ENCODE measurements at places on chromosomes 5 and 9.

DNA sequence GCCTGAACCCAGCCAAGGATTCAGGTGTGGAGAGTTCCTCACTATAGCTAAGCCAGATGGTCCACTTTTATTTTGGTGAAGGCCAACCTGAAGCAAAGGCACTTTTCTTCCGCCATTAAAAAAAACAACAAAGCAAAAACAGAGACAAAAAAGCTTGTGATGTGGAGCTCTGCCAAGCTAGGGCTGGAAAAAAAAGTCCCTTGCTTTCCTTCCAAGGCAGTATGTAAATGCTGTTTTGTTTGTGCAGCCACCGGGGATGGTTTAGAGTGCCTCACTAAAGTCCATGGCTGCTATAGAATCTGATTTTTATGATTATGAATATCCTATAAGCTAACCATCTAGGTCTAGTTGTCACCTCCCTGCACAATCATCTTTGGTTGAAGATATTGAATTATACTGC lies 14.9 kb downstream of the MEGF10 start:
- DNase-seq, result no peak

DNA sequence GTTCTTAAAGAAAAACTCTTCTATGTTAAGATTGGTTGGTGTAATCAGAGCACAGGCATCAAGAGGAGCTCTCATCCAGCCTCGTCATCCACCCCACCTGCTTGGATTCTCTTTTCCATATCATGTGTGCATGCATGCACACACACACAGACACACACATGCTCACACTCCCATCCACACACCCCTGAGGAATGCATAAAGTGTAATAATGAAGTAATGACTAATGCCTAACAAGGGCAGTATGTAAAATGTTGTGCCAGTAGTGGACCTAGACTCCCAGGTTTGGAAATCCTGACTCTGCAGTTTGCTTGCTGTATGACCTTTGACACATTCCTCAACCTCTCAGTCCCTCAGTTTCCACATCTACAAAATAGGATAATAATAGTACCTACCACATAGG lies 280.0 kb upstream of the ANKRD55 start:
- DNase-seq, result no peak

DNA sequence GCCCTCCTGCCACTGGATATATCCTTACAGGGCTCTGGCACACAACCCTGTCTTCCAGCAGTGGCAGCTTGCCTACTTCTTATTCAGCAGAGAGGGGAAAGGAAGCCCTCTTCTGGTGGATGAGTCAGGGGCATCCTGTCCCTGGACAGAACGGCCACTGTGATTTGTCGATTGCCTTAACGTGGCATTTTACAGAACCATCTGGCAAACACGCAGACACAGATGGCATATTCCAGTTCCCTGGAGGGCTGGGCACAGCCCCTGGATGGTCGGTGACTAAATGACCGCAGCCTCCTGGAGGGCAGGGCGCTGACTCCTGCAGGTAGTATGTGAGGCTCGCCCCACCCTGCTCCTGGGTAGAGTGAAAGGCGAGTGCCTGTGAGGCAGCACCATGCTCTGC lies 62.1 kb downstream of the DCP2 start:
- DNase-seq, result no peak

GRCh38 chr9:24011009-24011717 lies 185.1 kb upstream of the ELAVL2 start:
- DNase-seq, result no peak

- peak; percentile 78 for DNase-seq
Observed at GRCh38 chr5:67166460-67167285, 29.9 kb downstream of the CD180 start.

DNA sequence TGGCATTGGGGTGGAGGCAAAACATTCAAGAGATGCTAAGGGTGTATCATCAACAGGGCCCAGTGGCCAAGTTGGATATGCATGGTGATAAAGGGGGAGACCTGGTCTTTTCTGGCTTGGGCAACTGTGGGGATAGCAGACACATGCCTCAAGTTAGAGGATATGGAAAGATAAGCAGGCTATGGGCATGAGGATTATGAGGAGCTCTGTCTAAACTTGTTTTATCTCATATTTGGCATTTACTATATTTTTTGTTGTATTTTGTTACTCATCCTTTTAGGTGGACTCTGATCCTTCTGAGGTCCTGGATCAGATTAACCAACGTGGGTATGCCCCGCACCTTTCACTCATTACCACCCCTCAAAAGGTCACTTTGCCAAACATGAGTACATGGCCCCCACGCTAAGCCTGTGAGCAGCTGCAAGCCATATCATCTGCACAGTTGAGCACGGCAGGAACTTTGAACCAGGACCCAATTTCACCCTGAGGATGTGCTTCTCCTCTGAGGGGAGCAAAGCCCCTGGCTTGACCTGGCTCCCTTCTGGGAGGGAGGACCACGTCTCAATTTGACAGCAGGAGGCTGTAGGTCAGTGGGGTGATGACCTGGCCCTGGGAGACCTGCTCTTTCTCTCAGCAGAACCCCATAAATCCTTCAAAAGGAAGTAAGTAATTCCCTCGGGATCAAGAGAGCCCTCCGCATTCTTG lies 71.1 kb upstream of the CD180 start:
- no peak for DNase-seq

- DNase-seq, result no peak
Observed at GRCh38 chr9:130313103-130313858, 47.7 kb downstream of the HMCN2 start.

GRCh38 chr9:118222375-118222774 lies 518.2 kb downstream of the TLR4 start:
- no peak for DNase-seq

- DNase-seq, result no peak
Observed at GRCh38 chr5:99305045-99305580, 376.3 kb upstream of the CHD1 start.

DNA sequence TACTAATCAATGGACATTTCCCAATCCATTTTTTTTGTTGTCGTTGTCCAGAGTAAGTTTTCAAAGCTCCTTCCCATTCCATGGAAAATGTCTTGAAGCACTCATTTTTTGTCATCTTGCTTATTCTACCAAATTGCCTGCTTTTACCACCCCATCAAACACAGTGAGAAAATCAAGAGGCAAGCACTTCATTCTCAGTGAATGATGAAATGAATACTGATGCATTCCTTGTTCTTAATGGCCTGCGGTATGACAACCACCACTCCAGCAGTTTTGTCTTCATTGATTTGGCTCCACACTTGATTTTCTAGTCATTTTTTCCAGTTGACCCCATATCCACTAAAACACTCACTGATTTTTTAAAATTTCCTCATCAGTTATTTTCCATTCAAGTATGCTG lies 193.5 kb upstream of the ANKH start:
- no peak for DNase-seq

GRCh38 chr5:144169904-144170275 lies 569 bp downstream of the YIPF5 start:
- no peak for DNase-seq

DNA sequence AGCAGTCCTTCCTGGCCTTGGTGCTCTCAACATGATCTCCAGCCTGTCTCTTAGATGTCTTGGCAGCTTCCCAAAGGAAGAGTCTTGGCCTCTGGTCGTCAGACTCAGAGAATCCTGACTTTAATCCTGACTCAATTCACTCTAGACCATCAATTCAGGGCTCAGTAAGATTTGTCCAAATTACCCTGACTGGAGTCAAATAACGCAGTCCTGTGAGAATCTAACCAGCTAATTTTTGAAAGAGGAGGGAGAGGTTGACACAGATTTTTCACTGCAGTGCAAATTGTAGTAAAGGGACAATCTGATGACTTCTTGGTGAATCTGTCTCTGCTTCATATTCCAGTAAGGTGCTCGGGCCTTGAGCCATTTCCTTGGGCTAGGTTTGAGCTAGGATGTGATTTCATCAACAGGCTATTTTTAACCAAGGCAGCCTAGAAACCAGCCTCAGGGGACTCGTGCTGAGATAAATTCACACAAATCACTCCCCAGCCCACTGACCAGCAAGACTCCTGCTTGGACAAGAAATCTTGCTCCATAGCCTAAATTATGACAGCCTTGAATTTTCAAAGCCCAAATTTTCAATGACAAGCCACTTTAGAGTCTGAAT lies 257.4 kb downstream of the ENC1 start:
- DNase-seq, result no peak

DNA sequence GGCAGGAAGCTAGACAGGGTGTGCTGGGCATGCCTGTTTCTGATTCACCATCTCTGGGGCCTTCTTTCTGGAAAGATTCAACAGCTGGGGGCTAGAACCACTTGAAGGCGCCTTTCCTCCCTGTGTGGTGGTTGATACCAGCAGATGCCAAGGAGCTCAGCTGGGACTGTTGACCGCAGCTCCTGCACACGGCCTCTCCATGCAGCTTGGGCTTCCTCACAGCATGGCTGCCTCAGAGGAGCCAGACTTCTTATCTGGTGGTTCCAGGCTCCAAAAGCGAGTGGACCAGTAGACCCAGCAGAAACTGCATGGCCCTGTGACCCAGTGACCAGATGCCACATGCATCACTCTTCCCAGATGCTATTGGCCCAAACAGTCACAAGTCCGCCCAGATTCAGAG lies 74.7 kb upstream of the COL5A1 start:
- no peak for DNase-seq

- no peak for DNase-seq
Observed at GRCh38 chr5:17076272-17076671, 140.2 kb upstream of the MYO10 start.

DNA sequence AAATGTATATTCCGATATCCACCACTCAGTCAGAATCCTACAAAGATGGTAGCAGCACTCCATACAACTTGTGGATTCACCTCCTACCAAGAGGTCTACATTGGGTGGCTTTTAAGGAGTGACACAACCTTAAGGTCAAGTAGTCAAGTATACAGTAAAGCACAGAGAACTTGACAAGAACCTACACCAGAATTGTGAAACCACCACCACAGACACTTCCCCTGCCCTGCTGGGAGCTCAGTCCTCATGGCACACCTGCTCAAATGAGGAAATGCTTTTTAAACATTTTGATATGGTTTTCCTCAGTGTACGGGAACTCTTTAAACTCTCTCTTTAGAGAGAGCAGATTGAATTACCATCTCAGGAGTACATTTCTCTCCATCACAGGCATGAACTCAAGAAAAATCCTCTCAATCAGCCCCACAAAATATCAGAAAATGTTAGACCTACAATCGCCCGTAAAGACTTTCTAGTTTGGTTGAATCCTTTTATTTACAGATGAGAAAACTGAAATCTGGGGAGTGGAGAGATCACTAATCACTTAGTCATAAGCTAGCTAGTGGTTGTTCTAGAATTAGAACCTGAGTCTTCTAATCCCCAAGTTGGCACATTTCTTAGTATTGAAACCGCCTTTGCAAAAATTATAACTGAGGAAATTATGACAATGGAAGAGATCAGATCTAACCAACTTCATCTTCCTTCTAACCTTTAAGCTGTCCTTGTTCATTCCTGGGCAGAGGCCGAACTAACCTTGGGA lies 38.5 kb upstream of the NR4A3 start:
- DNase-seq, result no peak

DNA sequence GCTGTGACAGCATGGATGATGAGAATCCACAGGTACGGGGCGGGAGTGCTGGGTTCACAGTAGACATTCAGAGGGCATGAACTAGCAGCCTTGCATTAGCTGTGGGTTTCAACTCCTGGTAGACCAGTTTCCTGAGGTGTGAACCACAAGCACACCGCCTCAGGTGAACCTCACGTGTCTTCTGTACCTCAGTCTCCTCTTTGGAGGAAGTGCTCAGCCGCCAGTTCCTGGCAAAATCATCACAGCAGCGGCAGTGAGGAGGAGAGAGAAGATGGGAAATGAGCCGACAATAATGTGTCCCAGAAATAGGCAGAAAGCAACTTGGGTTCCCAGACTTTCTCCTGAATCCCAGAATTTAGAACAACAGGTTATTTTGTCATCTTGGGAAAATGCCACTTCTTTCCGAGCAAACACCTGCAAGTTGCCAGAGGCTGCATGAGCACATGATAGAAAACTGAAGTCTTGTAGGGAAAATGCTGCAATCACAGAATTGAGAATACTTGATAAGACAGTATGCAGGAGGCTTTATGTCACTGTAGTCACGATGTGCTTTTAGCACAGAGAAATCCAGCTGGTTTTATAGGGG lies 258.5 kb downstream of the AOPEP start:
- no peak for DNase-seq

DNA sequence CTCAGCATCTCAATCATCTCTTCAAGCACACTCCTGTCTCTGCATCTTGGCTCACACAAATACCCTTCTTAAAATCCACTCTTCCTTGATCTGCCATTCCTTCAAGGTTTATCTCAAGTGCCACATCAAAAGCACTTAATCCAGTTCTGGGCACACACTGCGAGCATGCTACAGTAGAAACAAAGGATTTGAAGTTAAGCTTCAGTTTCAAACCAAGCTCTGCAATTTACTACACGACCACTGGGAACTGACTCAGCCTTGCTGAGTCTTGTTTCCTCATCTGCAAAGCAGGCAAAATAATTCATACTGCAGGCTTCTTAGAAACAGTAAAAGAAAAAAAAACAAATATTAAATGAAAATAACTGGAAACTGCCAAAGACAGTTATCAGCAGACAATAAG lies 50.5 kb upstream of the CTNNAL1 start:
- no peak for DNase-seq

DNA sequence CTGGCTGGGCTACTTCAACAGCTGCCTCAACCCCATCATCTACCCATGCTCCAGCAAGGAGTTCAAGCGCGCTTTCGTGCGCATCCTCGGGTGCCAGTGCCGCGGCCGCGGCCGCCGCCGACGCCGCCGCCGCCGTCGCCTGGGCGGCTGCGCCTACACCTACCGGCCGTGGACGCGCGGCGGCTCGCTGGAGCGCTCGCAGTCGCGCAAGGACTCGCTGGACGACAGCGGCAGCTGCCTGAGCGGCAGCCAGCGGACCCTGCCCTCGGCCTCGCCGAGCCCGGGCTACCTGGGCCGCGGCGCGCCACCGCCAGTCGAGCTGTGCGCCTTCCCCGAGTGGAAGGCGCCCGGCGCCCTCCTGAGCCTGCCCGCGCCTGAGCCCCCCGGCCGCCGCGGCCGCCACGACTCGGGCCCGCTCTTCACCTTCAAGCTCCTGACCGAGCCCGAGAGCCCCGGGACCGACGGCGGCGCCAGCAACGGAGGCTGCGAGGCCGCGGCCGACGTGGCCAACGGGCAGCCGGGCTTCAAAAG lies 36.9 kb upstream of the TTC1 start:
- no peak for DNase-seq

- DNase-seq, result no peak
Observed at GRCh38 chr9:109923806-109924205, 143.8 kb downstream of the PALM2AKAP2 start.

- no peak for DNase-seq
Observed at GRCh38 chr5:13944560-13945199, at the start of gene DNAH5. Gene DNAH5, minus strand, starts transcription at chr5:13944688. Its CDS starts 250 bp downstream, at chr5:13944438.

All from stimulated activated CD4-positive, alpha-beta T cell treated with anti-CD3 and anti-CD28 coated beads, Interleukin-1b, Interleukin-23, amount 100 ng/mL, for 48 hours (primary cell).